Activated naive CD4-positive, alpha-beta T cell treated with anti-CD3 and anti-CD28 coated beads, Interleukin-2, amount 10 ng/mL, durations not matched to agents 7 days and 5 days (primary cell): ENCODE measurements at places on chromosomes 7 and 10.

- peak; percentile 40 for DNase-seq
These were observed 818.6 kb downstream of the GRID1 start for GRCh38 chr10:85548034-85548433.

- no peak for DNase-seq
These were observed 34.3 kb upstream of the HERPUD2 start for GRCh38 chr7:35729061-35729783.

- DNase-seq, result no peak
These were observed 895 bp downstream of the VSTM2A start for GRCh38 chr7:54543051-54543488.

DNA sequence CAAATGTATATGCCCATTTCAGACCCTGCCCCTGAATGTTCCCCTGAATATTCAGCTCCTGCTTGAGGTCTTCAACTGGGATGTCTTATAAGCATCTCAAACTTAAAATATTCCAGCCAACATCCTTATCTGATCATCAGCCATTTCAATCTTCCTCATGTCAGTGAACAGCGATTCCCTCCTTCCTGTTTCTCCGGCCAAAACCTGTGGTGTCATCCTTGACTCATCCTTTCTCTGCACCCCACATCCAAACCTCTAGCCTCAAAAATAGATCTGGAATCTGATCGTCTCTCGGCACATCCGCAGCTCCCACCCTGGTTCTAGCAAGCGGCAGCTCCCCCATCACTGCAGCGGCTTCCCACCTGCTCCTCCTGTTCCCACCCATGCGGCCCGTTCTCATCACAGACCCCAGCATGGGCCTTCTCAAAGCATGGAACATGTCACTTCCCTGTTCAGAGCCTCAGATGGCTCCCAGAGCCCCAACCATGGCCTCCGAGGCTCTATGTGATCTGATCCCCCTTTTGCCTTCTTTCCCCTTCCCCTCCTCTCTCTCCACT is 165.7 kb downstream of the HECW1 start:
- no peak for DNase-seq

- DNase-seq, result peak; percentile 59
These were observed 1.9 kb downstream of the FOXK1 start for GRCh38 chr7:4683884-4684565.

- no peak for DNase-seq
These were observed 23.3 kb upstream of the GPR22 start for GRCh38 chr7:107446531-107446930.

- DNase-seq, result no peak
These were observed 56.3 kb downstream of the SFMBT2 start for GRCh38 chr10:7354330-7355047.

- DNase-seq, result no peak
These were observed 40.3 kb downstream of the PRF1 start for GRCh38 chr10:70562036-70562755.

- no peak for DNase-seq
These were observed 68.2 kb upstream of the AGK start for GRCh38 chr7:141483044-141483443.

- DNase-seq, result no peak
These were observed 168.3 kb upstream of the AUTS2 start for GRCh38 chr7:69429911-69430383.

GRCh38 chr7:107891636-107892366 is 818 bp downstream of the DLD start:
- DNase-seq, result no peak

DNA sequence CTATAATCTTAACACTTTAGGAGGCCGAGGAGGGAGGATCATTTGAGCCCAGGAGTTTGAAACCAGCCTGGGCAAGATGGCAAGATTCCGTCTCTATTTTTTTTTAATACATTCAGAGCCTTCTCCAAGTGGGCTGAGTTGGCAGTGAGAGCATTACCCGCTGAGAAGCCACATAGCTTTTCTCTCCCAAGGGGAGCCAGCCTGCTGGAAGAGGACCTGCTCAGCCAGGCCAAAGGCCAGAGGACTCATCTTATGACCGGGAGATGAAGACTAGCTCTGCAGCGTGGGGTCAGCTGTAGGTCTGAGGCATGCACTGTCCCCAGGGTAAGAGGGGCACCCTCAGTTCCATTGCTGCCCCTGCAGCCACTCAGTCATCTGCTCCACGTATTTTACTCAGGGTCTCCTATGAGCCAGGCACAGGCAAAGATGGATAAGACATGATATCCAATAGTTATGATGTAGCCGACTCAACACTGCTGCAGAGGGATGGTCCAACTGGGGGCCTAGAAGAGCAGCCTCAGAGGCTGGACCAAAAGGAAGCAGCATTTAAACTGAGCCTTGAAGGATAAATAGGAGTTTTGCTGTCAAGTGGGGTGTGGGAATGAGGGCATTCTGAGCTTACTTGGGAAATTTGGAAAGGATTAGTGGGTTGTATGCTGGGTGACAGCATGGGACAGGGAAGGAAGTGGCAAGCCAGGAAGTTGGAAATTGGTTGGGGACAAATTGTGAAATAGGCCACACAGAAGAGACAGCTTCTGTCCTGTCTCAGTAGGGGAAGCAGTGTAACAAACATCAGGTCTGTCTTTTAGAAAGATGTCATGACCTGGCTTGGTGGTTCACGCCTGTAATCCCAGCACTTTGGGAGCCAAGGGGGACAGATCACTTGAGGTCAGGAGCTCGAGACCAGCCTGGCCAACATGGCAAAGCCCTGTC is 1.6 kb upstream of the MARVELD1 start:
- DNase-seq, result no peak

DNA sequence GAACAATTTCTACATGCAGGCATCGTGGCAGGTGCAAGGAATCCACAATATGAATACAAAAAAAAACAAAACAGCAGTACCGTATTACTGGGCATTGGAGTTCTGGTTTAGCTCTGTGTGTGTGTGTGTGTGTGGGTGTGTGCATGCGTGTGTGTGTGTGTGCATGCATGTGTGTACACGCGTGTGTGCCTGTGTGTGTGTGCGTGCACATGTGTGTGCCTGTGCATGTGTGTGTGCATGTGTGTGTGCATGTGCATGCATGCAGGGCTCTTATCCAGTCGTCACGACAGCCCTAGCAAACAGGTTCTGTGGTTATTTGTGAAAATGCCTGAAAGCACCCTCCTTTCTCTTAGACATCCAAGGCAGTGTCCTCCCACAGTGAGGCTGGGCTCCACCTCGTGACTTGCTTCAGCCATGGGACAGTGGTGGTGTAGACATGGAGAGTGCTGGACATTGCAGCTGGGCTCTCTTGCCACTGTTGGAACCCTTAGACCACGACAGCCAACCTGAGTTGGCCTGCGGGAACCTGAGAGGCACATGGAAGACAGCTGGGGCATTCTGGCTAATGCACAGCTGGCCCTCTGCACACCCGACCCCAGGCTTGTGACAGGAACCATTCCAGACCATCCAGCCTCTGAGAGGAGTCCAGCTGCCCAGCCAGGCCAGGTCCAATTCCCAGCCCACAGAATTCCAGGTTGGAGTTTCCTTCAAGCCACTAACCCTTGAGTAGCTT is 173.4 kb upstream of the SHH start:
- DNase-seq, result no peak

- DNase-seq, result no peak
These were observed 311.4 kb upstream of the AKR1E2 start for GRCh38 chr10:4514445-4515108.

DNA sequence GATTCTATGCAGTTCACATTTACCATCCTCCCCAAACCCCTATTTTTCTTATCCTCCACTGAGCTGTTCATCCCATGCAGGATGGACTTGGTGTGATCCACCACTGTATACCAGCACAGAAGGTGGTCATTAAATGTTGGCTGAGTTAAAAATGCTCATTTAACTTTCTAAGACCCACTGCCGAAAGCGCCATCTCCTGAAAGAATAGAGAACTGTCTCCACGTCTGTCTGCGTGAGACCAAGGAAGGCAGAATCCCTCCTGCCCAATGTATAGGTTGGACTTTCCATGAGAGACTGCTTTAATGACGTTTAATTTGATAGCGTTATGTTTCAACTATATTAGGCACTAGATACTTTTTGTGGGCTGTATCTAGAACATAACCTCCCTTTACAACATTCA is 124.3 kb downstream of the GPAM start:
- DNase-seq, result no peak

DNA sequence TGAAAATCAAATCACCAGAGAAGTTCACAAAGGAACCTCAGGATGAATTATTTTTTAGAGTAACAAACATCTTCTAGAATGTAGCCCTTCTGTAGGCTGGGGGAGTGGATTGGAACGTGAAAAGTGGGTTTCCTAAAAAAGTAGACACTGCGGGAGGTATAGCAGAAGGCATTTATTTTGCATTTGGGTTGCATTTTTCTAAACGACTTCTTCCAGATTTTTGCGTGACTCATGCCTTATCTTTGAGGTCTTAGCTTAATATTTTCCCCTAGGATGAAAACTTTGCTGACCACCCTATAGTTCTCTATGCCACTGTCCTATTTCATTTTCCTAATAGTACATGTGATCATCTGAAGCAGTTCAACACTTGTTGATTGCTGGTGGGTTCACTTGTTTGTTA is 112.7 kb upstream of the JCAD start:
- no peak for DNase-seq

- DNase-seq, result no peak
These were observed 227.8 kb downstream of the CELF2 start for GRCh38 chr10:11245510-11245909.

DNA sequence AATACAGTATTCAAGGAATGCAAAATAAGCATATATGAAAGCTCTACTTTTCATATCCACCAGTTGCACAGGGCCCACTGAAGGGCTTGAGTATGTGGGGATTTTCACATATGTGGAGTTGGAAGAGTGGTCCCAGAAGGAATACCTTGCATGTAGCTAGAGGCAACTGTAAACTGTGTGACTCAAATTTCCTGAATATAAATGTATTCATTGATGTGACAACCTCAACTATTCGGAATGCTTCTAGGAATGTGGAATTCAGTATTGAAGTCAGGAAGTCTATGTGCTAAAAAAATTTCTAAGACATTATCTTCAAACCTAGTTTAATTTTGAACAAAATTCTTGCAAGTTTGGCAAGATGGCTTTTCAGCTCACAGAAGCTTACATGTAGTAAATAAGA is 695.5 kb upstream of the SEMA3D start:
- DNase-seq, result no peak

DNA sequence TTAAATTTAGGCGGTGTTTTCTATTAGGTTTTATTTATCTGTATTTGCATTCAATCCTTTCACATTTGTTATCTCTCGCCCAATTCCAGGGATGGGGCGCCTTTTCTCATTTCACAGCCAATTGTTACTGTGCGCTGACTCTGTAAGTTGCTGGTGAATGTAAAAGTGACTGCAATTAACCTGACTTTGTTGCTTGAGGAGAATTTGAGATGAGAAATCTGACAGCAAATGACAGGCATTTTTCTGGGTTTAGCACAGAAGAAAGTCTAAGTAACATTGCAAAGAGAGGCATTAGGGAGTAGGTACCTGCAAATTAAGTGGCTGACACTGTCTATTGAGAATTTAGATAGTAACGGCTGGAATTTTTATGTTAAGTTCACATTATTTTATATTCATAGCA is 16.6 kb downstream of the FOXP2 start:
- DNase-seq, result no peak

DNA sequence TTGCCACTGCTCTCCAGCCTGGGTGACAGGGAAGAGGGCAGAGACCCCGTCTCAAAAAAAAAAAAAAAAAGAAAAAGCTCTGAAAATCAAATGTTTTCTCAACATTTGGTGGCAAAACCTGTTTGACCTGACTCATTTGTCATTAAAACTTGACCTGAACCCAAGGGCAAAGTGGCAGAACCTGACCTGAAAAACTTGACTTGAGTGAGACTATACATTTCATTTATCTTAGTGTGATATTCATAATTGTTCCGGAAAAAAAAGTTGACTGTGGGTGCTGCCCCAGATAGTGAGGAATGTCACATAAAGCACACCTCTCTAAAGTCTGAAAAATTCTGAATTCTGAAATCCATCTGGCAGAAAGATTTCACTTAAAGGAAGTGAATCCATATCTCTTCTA is 2.3 kb upstream of the TAX1BP1 start:
- no peak for DNase-seq

DNA sequence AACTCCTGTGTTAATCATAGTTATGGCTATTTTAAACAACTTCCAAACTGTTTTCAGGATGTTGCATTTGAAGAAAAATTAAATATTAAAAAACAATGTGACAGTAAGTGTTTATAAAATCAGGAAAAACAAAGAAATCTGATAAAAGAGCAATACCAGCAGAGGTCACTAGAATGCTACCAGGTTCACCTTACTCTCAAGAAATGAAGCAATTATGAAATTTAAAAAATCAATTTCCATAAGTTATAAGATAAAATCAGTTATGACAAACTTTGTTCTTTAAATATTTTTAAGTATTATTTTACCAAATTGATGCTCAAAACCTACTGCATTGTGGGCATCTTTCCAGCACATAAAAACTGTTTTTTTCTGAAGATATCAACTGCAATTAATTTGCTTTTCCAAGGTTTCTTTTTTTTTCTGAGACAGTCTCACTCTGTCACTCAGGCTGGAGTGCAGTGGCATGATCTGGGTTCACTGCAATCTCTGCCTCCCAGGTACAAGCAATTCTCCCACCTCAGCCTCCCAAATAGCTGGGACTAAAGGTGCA is 50.7 kb upstream of the RHEB start:
- no peak for DNase-seq

- no peak for DNase-seq
These were observed 171.1 kb downstream of the TCF7L2 start for GRCh38 chr10:113121153-113121552.

DNA sequence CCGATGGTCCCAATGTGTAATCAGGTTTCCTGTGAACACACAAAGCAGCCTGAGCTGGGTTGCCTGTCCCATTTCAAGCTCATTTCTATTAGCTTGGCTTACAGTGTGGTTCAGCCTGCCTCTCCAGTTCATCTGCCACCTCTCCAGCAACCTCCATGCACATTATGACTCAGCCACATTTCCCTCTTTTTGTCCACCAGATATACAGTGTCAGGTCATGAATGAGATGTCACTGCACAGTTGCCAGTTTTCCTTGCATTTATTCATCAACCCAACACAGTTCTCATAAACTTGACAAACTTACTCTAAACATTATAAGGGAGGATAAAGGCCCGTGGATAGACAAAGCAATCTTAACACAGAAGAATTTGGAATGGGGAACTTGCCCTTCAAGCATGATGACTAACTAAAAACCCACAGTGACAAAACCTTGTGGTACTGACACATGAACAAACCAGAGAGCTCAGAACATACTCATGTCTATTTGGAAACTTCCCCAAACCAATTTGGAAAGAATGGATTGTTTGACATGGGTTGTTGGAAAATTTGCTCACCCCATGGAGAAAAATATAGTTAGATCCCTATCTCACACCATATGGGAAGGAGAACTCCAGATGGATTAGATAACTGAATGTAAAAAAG is 2.5 kb upstream of the CFAP58 start:
- DNase-seq, result no peak
